Right lung (tissue), 10 donors: ENCODE measurements at places on chromosomes 4 and X. TPM values are rescaled to one million over a fixed set of nuclear protein-coding genes. Genes with fewer than 3 reads are reported as not detected.

EDA gene
- polyA plus RNA-seq = 3.3 TPM

DNA sequence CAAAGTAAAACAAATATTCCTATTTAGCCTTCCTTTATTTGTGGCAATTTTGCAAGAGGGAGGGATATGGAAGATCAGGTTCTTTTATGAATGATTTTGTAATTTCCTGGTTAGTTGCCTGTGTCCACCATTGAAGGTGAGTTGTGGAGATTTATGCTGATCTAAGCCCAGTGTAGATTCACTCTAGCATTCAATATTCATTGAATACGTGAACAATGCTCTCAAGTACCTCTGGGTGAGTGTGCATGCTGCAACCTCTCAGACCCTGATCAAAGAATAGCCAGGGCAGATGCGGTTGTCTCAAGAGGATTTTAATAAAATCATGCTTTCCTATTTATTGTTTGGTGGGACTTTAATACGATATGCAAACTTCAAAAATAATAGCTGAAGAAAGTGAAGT is 628.4 kb downstream of the SPRY1 start:
- DNase-seq = no peak

GRCh38 chr4:79207281-79207680 is 118.6 kb downstream of the NAA11 start:
- no peak for DNase-seq

DNA sequence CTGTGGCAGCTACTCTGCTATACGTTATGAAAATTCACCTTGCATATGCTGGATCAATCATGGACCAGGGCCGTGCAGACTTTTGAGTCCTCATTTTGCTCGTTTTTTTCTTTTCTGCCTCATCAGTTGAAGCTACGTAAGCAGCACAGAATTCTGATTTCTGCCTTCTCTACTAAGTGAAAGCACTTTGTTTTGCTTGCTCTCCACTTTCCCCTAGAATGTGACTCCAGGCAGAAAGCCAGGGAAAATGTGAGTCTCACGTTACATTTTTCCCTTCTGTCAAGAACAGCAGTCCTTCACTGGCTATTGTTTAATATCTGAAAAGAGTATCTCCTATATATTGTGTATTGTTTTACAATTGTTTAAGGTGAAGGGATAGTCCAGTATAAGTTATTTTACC is 1840.1 kb downstream of the PCDH7 start:
- DNase-seq = peak; percentile 54

DNA sequence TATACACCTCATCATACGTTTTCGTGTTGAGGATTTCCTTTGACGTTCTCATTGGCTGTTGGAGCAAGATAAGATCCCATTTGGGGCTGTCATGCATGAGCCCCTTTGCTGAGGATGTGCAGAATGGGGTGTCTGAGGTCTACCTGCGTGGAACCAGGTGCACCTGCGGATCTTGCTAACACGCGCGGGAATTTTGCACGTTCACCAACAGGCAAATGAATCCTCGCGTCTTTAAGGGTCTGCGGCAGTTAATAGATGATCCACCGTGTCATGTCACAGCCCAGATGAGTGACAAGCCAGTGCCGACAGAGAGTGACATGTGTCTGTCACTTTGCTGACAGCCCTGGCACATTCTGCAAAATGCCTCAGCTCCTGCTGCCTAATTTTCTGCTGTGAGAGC is 56.3 kb upstream of the SHOX start:
- DNase-seq = no peak

- no peak for DNase-seq
Observed at GRCh38 chr4:114864060-114864459, 249.4 kb downstream of the NDST4 start.

GRCh38 chrX:103839404-103839803 is 7.3 kb upstream of the RAB9B start:
- no peak for DNase-seq

- no peak for DNase-seq
Observed at GRCh38 chrX:86507331-86507730, 359.1 kb downstream of the DACH2 start.

KLB gene
- 0.32 TPM for polyA plus RNA-seq

CYBB gene
- 16.4 TPM for polyA plus RNA-seq

- no peak for DNase-seq
Observed at GRCh38 chrX:75118296-75118695, 37.8 kb downstream of the ABCB7 start.

DNA sequence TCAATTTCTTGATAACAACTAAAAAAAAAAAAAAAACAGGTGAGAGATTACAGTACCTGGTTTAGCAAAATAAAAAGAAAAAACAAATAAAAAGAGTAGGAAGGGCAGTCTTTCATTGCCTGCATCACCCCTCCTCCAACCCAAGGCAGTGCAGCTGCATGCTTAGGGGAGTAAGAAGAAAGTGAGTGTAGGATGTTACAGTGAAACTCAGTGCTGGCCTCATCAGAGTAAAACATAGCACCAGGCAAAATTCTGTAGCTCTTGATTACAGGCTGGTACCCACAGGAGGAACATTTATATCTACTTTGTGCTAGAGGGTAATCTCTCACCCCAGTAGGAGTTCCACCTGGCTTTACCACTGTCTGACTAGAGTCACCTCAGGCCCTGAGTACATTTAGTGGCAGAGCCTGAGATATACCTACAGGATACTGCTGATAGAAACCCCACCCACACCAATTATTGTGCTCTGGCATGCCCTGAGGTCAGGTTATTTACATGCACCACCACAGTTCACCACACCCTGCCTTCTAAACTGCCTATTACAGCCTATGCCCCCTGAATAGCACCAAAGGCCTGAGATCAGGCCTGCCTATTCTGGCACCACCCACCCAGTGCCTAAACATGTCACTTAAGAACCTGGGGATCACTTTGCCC is 241.6 kb downstream of the PAPSS1 start:
- no peak for DNase-seq

CENPVL1 gene
- polyA plus RNA-seq = not detected

DNA sequence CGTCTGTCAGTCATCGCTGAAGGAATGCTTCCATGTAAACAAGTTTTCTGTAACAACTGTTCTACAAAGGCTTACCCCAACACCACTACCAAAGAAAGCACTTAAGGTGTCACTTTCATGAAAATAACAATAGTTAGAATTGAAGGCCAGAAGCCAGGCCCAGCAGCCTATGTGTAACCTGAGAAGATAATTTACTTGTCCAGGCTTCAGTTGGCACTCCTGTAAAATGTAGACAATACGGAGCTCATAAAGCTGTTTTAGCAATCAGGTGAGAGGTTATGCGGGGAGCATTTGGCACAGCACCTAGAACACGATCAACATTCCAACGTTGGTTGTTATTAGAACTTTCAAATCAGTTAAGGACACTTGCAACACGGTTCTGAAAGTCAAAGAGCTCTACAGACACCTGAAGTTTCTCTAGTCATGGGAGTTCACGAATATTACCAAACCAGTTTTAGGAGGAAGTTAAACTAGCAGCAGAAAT is 15.7 kb downstream of the ADGRA3 start:
- no peak for DNase-seq

GRCh38 chr4:184757810-184758209 is 23.9 kb upstream of the CENPU start:
- DNase-seq = no peak

NALF2 gene
- polyA plus RNA-seq = 0.16 TPM

DNA sequence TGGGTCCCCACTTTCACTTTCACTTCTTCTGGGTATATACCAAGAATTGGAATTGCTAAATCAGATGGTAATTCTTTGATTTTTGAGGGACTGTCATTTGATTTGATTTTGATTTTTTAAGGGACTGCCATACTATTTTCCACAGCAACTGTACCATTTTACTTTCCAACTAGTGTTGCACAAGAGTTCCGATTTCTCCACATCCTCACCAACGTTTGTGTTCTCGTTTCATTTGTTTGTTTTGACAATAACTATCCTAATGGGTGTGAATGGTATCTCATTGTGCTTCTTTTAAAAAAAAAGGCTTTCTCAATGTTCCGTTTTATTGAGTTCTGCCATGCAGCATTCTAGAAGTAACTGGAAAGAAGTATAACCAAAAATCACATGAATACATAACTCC is 62.6 kb downstream of the C4orf46 start:
- DNase-seq = no peak

DNA sequence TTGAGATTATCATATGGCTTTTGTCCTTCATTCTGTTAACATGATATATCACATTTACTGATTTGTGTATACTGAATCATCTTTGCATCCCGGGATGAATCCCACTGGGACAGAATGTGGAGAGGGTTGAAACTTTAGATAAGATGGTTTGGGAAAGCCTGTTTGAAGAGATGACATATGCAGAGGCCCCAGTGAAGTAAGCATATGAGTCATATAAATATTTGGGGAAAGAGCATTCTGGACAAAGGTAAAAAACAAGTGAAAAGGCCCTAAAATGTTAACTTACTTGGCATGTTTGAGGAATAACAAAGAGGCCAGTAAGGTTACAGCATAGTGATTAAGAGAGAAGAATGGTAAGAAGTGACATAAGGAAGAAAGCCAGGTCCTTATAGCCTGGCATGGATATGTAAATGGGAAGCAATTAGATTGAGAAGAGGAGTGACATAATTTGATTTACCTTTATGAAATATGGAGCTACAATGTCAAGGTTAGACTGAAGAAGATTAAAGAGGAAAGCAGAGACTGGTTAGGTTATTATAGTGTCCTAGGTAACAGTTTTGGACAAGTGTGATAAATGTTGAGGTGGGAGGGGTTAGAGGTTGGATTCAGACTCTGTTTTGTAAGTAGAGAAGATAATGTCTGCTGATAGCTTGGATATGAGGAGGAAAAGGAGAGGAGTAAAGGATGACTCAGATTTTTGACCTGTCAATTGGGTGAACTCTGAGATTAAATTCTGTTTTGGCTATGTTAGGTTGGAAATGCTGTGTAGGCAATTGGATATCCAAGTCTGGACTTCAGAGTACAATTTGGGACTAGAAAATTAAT is 54.6 kb upstream of the DRP2 start:
- DNase-seq = no peak

GRCh38 chr4:172555725-172556124 is 612.9 kb upstream of the GALNT7 start:
- no peak for DNase-seq

DNA sequence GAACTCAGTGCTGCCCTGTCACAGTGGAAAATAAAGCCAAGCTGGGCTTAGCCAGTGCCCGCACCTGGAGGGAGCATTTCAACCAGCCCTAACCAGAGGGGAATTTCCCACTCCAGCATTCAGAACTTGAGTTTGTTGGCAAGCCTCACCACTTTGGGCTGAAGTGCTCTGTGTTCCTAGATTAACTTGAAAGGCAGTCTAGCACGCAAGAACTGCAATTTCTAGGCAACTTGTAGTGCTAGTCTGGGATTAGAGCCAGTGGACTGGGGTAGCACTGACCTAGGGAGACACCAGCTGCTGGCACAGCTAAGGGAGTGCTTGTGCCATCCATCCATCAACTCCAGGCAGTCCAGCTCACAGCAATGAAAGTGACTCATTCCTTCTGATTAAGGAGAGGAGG is 1060.6 kb upstream of the GRID2 start:
- peak; percentile 10 for DNase-seq

GRCh38 chr4:69210911-69211310 is 3.6 kb downstream of the UGT2B11 start:
- DNase-seq = no peak

DNA sequence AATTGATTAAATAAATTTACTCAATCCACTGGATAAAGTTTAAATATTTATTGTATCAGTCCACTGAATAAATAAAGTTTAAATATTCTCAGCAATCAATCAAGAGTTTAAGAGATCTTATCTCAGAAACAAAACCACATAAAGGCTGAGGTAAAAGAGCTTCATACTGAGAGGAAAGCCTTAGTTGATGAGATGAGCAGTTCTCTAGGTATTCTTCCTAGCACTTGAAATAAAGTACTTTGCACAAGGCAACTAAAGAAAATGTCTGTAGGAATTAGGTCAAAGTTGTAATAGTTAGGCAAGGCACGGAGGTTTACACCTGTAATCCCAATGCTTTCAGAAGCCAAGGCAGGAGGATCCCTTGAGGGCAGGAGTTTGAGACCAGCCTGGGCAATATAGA is 63.5 kb downstream of the UCHL1 start:
- DNase-seq = no peak

SLC34A2 gene
- 444 TPM for polyA plus RNA-seq

GRCh38 chr4:185394568-185395237 is 1.0 kb downstream of the LRP2BP start:
- DNase-seq = no peak

GRCh38 chrX:85378461-85378860 is 1.0 kb downstream of the POF1B start:
- DNase-seq = no peak

- no peak for DNase-seq
Observed at GRCh38 chrX:148382983-148383382, 117.4 kb upstream of the AFF2 start.

DNA sequence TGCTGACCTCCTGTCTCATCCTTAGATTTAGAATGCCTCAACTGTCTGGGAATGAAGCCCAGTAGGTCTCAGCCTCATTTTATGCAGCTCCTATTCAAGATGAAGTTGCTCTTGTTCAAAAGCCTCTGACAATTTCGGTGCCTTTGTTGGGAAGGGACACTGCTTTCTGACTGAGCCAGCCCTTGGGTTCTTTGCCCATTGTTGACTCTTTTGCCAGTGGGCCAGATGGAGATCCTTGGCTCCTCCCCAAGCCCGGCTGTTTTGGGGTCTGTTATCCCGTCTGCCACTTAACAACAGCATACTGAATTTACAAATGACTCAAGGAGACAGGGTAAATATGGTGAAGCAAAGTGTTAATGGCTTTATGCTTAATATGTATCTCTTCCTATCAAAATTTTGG is 58.3 kb upstream of the PRKX start:
- DNase-seq = no peak

DNA sequence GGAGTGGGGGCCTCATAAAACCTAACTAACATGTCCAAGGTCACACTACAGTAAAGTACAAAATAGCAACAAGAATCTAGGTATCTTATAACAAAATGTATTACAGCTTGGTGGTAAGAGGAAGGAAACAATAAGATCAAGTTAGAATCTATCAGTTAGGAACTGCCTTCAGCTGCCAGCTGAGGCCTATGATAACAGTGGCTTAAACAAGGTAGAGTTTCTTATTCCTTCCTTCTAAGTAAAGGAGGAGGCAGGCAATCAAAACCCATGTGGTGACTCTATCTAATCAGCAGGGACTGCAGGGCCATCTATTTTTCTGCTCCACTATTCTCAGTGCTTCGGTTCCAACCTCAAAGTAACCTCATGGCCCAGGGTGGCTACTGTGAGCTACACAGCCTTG is 10.9 kb downstream of the SH3D19 start:
- no peak for DNase-seq

CCKAR gene
- polyA plus RNA-seq = 3.7 TPM

GRCh38 chrX:115134382-115134781 is 54.8 kb upstream of the RBMXL3 start:
- no peak for DNase-seq
